ENCODE measurements at places on chromosomes 3 and 15.

DNA sequence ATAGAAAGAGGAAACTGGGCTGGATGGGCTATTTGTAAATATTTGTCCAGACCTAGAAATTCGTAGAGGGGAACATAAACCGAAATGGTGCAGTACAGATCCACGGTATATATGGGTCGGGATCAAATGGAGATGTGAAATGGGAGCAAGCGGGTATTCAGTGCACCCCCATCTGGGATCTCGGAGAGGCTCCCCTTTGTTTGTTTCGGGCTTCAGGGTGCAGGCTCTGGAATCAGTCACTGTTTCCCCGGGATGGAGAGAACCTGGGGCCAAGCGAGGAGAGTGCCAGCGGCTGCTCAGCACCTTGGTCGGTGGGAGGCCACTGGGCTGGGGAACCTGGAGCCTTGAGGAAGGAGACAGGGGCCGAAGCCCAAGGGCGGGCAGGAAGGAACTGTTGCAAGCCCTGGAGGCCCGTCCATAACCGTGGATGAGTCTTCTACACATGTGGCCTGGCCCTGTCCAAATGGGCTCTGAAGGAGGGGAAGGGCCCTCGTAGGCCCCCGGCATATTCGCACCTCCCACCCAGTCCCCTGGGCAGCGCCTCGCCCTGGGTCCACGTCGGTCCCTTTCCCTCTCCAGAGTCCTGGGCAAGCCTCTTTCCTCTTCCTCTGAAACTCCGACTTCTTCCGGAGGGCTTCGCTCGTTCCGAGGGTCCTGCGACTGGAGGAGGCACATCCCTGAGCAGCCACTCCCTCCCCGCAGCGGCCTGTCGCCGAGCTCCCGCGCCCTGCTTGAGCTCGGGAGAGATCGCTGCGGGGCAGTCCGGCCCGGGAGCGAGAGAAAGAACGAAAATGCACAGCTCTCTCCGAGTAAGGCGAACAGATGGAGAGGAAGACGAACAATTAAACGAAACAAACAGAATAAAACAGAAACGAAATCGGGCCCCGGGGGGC is 3.0 kb downstream of the ISL2 start:
- DNase-seq: no peak

DNA sequence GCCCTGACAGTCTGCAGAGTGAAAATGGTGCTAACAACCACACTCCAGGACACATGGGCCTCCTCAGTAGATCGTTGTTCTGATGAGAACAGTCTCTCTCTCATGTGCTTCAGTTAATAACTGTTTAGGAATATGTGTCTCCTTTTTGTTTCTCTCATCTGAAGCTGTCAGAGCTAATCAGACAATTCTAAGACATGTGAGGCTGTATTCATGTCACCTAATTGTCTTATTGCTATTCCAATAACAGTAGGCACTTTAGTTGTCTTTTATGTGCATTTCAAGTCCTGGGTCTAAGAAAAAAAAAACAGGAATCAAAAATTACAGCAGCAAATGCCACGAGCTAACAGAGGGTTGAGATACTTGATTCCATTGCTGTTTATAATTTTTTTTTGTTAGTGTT is 89.1 kb downstream of the WDR49 start:
- DNase-seq: no peak

- no peak for DNase-seq
Observed at GRCh38 chr3:280681-281080, 84.1 kb downstream of the CHL1 start.

DNA sequence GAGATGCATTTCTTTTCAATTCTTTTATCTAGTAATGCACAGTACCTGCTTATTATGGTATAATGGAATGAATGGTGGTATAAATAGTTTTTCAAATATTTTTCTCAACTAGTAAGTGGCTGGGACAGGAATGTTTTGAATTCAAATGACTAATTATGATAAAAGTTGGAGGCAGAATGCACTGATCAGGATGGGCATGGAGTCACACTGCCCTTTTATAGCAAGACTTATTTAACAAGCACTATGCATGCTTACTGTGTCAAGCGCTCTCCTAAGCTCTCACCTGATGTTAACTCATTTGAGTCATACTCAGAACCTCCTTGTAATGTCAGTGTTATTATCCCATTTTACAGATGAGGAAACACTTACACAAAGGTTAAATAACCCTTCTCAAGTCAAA is 221.8 kb downstream of the FEZF2 start:
- DNase-seq: no peak

DNA sequence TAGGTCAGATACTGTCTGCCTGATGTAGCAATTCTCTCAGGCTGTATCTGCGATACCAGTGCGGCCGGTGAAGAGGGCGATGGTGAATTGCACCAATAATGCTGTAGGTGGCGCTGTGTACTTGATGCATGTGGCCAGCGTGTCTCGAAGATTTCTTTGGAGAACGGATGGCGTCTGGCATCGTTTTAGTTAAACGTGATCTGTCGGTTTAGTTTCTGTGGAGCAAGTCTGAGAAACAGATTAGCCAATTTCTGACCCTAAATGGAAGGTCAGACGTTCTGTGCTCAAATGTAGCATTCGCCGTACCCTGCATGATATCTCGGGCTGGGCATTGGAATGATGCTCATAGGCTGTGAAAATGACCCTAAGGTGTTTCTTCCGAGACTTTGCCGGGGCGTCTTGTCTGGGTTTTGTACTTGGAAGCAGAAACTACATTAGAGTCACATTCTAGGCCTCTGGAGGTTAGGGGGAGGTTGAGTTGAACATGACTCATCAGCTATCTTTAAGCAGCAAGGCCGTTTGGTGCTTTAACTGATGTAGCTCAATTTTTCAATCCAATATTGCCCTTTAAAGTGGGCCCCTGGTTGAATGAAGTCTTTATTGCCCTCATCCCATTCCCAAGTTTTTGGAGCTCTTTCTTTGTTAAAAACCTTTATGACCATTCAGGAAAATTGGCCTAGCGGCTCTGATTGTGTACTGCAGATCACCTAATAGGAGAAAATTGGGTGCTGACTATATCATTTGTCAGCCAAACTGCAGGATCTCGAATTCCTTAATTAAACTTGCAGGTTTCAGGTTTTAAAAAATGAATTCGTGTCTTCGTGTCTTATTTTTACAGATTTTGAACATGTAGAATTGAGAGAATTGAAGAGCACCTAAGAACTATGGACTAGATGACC is 80.0 kb downstream of the SQOR start:
- peak; percentile 49 for DNase-seq

- DNase-seq: no peak
Observed at GRCh38 chr3:107545680-107546120, 22.9 kb downstream of the BBX start.

DNA sequence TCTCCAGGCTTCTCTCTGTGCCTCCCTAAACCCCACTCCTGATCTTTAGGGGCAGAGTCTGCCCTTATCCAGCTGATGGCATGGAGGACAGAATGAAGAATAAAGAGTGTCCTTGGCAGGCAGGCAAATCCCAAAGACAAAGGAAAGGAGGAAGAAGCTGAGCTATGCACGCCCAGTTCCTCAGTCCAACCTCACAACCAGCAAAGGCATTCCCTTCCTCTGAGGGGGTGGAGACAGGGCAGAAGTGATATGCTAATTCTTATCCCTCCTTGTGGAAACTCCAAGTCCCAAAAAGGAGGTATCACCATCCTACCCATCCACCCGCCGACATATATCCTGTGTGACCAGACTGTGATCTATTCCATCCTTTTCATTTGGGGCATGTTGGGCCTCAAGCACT is 10.5 kb upstream of the CCDC54 start:
- DNase-seq: no peak

DNA sequence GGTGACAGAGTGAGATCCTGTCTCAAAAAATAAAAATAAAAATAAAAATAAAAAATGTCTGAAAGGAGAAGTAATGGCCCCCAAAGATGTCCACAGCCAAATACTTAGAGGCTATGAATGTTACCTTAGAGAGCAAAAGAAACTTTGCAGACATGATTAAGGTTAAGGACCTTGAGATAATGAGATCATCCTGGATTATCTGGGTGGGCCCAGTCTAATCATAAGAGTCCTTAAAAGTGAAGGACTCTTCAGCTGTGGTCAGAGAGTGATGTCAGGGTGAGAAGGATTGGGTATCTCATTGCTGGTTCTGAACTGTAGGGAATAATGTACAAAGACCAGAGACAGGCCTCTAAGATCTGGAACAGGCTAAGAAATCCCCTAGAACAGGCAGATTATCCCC is 84.9 kb upstream of the POU1F1 start:
- no peak for DNase-seq

DNA sequence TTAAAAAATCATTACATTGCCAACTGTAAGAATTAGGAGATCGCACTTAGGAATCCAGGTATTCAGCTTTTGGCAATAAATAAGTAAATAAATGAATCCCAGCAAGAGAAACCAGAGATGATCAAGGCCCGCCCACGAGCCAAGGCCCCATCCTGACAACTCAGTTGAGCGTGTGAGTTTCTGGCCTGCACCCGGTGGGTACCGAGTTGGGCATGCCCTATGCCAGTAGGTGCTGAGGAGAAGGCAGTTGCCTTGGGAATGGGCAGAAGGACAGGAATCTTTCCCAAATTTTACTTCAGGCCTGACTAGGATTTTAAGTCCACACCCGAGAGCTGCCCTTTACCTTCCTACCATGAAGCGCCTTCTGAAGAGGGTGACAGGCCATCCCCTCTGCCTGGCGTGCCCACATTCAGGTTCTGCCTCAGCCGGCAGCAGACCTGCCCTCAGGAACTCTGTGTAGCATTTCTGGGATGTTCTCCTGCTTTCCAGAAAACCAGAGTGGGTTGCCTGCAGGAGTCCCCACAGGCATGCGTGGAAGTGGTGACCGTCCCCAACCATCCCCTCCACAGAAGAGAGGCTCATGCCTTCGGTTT is 99.3 kb upstream of the ALDH1A3 start:
- DNase-seq: no peak

DNA sequence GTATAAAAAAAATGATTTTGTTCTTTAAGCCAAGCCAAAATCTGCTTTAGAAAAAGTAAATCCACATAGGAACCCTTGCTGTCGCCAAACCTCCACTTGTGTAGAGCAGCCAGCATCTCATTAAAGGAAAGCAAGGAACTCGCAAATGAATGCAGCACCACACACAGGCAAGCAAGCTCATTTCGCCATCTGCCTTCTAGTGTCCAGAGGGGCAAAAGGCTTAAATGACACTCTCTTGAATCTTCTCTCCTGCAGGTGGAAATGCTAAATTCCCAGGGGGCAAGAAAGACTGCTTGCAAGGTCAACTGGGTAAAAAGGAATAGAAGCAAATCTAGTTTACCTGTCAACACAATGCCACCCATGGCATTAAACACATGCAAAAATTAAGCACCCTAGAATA is 2.4 kb downstream of the MB21D2 start:
- DNase-seq: no peak

GRCh38 chr3:40996827-40997710 is 202.2 kb upstream of the CTNNB1 start:
- DNase-seq: no peak

- no peak for DNase-seq
Observed at GRCh38 chr3:43054754-43055153, 51.1 kb downstream of the POMGNT2 start.

GRCh38 chr3:126952261-126952982 is 30.5 kb upstream of the PLXNA1 start:
- DNase-seq: peak; percentile 8

DNA sequence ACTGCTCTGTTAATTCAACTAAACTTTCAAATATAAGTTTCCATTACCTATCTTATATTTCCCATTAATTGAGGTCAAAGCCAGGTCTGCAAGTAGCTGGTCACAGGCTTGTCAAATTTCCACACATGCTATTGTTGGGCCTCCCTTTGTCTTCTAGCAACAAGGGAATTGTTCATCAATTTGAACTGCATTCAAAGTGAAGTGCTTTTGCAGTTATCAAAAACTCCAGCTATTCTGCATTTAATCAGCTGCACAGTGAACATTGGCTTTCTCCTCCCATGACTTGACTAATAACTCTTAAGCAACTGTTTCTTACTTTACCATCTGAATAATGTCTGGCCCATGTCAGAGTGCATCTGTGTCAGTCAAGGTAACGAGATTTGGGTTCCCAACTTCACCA is 198.4 kb downstream of the KCNH8 start:
- DNase-seq: no peak

DNA sequence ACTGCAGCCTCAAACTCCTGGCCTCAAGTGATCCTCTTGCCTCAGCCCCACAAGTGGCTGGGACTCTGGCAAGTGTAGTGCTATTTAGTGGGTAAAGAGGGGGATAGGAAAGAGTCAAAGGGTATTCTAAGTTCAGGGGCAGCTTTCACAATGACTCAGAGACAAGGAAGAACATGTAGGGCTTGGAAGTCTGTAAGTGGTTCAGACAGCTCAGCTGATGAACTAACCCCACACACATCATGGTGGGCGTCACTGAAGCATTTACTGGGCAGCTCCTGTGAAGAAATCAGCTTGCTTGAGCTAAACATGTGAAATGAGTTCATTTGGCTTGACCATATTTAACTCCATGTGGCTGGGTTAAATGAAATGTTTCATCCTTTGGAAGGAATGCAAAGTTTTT is 34.6 kb upstream of the THSD4 start:
- DNase-seq: no peak

DNA sequence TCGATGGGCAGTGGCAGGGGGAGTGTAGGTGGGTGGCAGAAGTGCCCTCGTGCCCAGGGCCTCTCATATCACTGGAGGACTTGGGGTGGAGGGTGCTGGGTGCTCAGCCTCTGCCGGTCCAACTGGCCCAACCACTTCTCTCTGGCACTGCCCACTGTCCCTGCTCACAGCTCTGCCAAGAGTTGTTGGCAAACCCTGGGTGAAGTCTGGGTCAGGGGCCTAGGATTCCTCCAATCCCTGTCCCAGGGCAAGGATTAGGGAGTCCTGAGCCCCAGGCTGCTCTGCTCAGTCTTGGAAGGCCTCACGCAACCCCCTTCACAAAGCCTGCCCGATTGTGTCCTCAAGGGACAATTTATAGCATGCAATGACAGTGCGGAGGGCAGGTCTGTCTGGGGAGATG is 5.2 kb upstream of the PRKCD start:
- no peak for DNase-seq

All from left ventricle myocardium inferior (tissue), 1 donor.